Panc1 (cell line): ENCODE measurements at places on chromosomes 2 and 18.

- DNase-seq, result no peak
Observed at GRCh38 chr18:38619129-38619528, 1053.5 kb upstream of the CELF4 start.

DNA sequence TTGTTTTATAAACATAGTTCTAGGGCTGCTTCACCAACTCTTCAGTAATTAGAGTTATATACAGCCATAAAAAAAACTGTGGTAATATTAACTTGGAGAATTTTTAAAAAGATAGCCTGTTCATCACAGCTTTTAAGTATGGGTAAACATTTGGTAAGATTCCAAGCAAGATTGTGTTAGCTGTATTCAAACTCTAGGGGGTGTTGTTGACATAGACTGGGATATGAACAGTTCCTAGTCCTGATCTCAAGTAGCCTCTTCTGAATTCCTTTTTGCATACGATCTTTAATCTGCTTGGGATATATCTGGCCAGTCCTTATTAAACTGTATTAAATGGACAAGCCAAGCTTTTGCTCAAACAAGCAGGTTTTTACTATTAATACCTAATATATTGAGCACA lies 13.4 kb downstream of the NOP58 start:
- no peak for DNase-seq

GRCh38 chr2:24926602-24927252 lies 6.7 kb upstream of the ADCY3 start:
- DNase-seq, result no peak

- DNase-seq, result no peak
Observed at GRCh38 chr18:10400534-10401307, 53.7 kb upstream of the APCDD1 start.

- DNase-seq, result no peak
Observed at GRCh38 chr2:60105906-60106305, 447.5 kb downstream of the BCL11A start.

DNA sequence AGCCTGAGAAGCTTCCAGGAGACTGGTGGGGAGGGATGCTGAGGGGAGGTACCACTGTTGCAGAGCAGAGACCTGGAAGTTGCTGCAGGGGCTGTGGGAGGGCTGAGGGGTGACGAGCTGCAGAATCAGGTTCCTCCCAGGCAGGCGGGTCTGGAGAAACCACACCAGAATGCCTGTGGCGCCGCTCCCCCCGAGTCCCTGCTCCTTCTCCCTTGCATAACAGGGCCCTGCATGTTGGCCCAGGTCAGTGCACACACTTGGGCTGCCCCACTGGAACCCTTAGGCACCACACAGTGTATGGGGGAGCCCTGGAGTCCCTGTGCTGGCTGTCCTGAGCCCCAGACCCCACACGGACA lies 60.4 kb downstream of the ARL4C start:
- no peak for DNase-seq

GRCh38 chr2:44615950-44616518 lies 254.3 kb downstream of the CAMKMT start:
- no peak for DNase-seq

DNA sequence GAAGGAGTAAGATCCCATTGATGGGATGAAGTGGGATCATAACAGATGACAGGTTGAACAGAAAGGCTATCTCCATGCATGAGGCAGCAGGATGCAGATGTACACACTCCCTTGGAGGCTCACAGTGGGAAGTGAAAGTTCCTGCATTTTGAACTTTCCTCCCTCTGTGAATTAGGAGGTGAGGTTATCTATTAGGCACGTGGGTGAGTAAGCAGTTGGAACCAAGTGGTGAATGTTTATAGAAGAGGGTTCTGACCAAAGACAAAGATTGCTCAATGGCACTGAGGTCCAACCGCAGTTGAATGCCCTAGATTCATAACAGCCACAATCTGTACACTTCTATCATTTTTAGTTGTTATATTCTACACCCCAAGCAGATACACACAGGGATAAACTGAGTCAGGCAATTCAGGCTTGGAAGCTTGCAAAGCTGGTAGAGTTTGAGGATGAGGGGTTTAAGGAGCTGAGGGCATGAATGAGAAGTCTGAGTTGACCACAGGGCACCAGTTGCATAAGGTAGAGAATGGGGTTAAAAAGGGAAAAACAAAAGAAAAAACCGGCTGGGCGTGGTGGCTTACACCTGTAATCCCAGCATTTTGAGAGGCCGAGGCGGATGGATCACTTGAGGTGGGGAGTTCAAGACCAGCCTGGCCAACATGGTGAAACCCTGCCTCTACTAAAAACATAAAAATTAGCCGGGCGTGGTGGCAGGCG lies 7.1 kb upstream of the KCMF1 start:
- DNase-seq, result no peak

DNA sequence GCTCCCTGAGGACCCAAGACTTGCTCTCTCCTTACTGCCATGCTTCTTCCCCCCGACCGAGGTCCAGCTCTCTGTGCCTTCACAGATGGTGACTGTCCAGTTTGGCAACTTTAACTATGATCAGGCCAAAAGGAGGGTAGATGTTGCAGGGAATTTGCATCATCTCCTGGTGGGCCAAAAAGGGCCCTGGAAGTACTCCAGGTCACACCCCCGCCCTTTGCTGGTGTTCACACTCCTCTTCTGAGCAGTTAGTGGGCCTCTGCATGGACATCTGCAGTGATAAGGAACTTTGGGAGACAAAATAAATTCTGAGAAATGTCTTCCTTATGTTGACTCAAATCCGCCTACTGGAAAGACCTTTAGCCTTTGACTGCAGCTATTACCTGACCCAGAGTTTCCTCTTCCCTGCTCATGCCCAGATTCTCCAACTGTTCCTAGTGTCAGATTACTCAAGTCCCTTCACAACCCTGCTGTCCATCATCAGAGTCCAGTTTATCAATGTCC lies 234.4 kb downstream of the LOXHD1 start:
- DNase-seq, result no peak

DNA sequence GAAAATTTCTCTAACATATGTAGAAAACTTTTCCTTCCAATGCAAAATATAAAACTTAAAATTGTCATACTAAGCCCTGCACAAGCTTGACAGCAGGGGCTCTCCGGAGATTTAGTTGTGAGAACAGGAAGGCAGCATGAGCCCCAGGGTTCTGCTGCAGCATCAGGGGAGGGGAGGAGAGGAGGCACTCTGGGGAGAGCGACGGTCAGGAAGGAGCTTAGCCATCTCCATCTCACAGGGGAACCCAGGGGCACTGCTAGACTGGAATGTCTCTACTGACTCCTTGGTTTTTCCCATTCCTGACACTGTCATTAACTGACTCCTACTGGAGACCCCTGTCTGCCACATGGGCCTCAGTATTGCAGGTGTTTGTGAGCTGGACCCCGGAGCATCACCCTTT lies 123.6 kb downstream of the GPR39 start:
- DNase-seq, result no peak

- no peak for DNase-seq
Observed at GRCh38 chr2:99659874-99660273, 170.1 kb upstream of the REV1 start.

- no peak for DNase-seq
Observed at GRCh38 chr2:225367482-225367881, 32.0 kb upstream of the NYAP2 start.

DNA sequence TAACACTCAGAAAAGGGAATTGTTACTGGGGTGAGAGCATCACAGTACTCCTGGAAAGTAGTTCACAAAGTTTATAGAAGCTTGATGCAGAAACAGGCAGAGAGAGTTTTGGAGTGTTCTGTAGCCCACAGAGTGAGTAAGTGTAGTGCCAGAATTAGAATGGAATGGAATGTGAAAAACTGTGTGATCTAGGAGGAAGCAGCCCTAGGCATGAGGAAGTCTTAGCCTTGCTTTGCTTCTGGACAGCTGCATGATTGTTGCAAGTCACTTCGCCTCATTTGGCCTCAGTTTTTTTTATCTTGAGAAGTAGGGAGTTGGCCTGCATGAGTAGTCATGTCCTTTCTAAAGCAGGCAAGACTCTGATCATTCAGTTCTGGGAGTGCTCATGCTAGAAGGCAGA lies 10.9 kb downstream of the SERPINB12 start:
- DNase-seq, result no peak

DNA sequence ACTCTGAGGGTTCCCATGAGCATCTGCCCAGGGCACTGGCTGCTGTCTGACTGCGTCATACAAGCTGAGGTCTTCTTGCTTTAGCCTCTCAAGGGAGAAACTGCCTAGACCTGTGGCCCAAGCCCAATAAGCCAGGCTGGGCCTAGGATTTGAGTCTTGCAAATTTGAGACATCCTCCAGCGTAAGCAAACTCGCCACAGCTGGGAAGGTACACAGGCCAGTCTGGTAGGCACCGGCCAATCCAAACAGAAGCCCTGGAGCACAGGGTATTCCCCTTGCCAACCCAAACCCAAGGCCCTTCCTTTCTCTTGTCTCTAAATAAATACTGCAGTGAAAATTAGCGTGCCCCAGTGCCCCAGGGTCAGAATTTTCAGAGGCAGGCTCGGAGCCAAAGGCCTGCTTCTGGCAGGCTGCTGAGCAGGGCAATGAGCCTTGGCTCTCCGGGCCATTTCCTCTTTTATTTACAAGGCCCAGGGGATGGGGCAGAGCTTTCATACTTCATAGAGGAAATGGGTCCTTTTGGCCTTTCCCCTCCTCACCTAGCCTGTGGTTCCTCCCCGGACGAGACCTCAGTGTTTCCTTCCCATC lies 33.3 kb downstream of the POLR1A start:
- DNase-seq, result no peak

- no peak for DNase-seq
Observed at GRCh38 chr18:32770054-32770665, 2.7 kb downstream of the KLHL14 start.

- DNase-seq, result no peak
Observed at GRCh38 chr2:156797832-156798231, 361.7 kb downstream of the GPD2 start.

DNA sequence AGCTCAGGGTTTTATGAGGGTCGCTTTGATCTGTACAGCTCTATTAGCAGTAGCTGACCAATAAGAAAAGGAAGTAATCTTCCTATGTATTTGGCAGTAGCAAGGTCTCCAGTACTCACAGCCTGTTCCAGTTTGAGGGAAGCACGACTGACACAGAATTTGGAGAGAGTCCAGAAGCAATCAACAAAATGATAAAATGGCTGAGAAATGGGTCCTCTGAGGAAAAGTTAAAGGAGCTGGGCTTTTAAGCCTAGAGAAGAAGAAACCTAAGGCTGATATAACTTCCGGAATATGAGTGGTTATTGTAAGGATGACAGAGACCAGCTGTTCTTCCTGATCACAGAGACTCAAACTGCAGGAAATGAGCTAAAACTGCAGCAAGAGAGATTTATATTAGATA lies 382.8 kb downstream of the GPD2 start:
- DNase-seq, result no peak

DNA sequence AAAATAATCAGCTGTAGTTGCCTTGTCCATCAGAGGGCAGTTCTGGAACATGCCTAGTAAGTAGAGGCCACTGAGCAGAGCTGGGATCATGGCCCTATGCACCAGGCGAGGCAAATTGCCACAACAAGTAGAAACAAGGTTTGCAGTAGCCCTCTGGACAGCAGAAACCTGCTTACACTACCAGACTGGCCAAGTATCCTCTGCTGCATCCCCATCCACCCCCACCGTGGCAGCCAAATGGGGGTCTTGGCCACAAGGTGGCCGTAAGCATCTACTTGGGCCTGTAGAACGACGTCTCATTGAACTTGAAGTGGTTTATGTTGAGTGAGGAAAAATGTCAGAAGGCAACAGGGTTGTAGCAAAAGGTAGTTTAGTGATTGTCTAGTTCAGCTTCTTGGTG lies 241.2 kb downstream of the ALPK2 start:
- no peak for DNase-seq
